ENCODE measurements at places on chromosomes 3 and 15.

DNA sequence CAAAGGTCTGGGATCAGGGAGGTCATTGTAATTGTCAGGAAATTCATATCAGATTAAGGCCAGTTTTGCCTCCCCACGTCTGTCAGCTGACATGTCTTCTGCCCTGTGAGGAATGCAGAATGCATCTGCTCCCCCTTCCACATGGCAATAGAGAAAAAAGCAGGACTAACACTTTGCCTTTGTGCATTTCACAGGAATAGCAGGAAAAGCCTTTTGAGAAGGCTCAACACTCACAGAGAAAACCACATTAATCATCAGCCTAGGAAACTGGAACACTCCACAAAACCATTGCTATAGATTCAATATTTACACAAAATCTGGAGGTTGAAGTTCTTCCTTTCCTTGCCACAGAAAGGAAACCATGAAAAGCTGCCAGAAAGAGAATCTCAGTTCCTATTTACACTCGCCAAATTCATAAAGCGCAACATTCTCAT, 165.2 kb upstream of the HES1 start:
- DNase-seq: no peak

- peak; percentile 83 for DNase-seq
These were observed 18.7 kb upstream of the P2RY12 start for GRCh38 chr3:151403246-151403645.

DNA sequence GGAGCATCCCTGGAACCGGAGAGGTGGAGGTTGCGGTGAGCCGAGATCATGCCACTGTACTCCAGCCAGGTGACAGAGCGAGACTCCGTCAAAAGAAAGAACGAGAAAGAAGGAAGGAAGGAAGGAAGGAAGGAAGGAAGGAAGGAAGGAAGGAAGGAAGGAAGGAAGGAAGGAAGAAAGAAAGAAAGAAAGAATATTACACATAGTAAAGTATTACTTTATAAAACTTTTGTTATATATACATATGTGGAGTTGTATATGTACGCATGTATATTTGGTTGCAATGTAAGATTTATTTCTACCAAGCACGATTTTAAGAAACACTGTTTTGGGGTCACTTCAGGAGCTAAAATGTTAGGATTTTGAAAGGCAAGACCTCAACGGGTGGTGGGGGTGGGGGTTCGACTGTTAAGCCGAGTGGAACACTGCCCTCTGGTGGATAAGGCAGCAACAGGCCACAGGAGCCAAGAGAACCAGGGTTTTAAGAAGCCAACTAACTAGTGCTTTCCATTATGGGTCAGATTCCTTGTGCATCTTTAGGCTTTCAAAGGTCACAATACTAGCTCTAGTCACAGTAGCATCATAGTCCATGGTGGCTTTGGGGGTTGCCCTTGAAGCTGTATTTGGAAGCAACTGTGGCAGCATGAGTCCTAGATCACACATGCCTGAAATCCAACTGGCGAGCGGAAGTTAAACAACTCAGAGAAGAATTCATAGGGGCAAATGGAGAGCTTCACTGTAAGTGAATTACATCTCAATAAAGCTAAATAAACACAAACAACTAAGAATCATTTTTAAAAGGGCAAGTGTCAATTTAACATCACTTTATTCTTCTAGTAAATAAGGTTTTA, 22.5 kb downstream of the GLB1 start:
- DNase-seq: peak; percentile 81

DNA sequence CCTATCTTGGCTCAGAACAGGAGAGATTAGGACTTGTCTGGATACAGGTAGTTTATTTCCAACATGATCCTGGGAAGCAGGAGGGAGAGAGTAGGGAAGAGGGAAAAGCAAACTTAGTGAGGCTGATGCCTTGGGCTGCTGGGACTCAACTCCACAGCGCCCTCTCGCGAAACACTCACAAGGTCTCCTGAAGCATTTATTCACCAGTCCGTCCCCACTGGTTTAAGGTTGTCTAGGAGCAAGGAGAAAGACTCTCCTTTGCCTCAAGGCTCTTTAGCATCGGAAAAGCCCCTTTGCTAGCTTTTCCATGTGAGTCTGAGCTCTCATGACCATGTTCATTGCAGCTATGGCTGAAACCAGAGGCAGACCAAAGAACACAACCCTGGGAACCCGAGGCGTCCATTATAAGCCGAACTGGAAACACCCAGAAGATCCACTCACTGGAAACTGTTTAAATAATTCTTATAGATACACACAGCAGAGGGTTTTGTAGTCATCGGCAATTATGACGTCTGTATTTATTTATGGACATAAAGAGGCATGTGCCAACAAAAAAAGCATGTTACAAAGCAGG, 244.5 kb downstream of the CD47 start:
- peak; percentile 79 for DNase-seq

DNA sequence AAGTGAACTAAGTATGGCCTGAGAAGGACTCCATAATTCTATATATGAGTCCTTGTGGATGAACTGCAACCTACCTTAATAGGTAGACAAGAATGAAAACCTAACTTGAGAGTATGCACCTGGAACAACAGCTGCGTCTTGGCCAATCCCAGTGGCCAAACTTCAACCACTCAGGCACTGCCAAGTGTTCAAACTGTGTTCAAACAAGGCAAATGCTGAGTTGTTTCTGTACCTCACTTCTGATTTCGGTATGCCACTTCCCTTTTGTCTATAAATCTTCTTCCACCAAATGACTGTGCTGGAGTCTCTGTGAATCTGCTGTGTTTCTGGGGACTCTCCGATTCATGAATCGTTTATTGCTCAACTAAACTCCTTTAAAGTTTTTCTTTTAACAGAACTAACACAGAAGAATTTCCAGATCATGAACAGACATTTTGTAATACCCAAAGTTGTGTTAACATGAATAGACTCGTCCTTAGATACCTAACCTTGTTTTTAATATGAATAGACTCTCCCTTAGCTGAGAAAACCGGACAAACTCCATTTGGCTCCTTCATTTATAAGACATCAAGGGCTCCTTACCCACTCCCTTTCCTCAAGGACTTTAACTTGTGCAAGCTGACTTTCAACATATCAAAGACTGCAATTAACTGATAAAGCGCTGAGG, 4.1 kb downstream of the ZNF717 start:
- no peak for DNase-seq

DNA sequence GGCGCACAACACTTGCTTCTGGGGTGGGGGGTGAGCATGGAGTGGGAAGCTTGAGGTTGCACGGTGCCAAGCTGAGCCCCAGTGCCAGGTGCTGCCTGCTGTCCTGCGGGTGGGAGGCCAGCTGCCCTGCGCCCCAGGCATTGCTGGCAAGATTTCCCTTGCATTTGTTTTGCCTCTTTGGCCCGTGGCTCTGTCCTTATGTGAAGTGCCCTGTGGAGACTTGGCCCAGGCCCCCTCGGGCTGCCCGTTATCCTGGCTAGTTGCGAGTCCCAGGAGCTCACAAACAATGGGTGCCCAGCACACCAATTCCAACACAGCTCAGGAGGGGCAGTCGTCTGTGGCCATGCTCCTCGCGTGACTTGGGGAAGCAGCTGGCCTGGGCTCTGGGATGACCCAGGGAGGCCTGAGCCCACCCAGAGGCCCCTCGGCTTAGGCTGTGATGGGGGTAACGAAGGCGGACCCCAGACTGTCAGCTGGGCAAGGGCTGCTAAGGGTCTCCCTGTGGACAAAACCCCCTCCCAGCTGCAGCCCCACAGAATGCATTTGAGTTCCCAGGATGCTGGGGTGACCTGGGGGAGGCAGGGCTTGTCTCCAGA, 5.9 kb downstream of the C3orf22 start:
- DNase-seq: no peak

GRCh38 chr15:96052572-96053030, 277.9 kb upstream of the NR2F2 start:
- no peak for DNase-seq

GRCh38 chr3:148735597-148735996, 37.9 kb downstream of the AGTR1 start:
- peak; percentile 39 for DNase-seq

GRCh38 chr15:80550908-80551260, 144.2 kb upstream of the ABHD17C start:
- peak; percentile 62 for DNase-seq

DNA sequence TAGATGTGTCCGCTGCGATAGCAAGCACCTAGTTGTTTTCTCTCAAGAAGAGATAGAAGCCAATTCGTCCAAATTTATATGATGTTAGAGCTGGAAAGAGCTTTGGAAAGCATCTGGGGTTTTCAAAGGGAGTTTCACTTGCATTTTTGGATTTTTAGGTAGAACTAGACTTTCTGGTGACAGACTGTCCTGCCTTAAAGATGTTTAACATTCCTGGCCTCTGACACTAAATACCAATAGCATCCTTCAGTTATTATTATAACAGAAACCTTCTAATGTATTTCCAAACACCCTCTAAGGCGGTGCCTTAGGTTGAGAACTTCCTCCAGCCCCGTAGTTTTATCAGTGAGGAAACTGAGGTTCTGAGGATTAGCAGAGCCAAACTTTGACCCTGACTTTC, 305.3 kb downstream of the SATB1 start:
- peak; percentile 25 for DNase-seq

DNA sequence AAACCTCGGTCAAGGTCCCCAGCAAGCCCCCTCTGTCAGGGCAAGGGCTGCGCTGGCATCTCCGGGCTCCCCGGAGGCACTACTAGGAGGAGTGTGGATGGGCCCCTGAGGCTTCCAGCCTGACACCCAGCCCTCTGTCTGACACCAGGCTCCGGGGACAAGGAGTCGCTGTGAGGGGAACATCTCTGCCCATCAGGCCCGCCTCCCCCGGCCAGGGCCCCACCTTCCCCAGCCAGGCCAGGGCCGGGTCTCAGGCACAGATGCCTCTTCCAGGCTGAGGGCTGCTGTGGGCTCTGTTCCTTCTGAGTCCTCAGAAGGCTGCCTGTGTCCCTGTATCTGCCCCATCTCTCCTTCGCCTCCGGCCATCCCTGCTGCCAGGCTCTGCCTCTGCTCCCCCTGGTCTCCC, 15.8 kb downstream of the CSPG4 start:
- no peak for DNase-seq

DNA sequence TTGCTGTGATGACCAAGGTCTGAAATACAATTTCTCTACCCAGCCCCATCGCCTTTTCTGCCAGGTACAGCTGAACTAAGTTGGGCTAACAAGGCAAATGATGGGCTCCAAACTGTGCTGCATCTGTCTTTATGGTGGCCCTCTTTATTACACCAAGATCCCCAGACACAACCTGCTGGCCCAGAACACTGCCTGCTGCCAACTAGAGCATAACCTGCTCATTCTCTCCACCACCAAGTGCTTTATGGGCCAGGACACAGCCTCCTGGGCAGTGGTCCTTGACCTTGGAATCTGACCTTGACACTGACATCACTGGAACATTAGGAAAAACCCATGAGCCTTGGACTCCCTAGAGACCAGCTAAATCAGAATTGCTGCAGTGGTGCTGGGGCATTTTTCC, 3.3 kb downstream of the LINS1 start:
- DNase-seq: no peak

DNA sequence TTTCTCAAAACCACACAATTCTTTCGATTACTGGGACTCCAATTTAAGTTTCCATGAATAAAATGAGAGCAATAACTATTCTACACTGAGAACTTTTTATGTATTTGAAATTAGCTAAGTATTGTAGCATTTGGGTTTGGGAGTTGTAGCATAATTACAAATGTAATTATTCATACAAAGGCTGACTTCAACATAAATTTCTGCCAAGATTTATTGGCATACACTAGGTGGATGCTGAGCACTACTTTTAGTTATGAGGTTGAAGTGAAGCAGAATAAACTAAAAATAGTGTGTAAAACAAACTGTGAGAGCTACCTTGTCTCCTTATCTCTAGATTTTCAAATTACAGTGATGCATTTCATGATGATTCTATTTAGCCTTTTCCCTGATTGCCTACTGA, 516.1 kb downstream of the ZNF385D start:
- DNase-seq: no peak

DNA sequence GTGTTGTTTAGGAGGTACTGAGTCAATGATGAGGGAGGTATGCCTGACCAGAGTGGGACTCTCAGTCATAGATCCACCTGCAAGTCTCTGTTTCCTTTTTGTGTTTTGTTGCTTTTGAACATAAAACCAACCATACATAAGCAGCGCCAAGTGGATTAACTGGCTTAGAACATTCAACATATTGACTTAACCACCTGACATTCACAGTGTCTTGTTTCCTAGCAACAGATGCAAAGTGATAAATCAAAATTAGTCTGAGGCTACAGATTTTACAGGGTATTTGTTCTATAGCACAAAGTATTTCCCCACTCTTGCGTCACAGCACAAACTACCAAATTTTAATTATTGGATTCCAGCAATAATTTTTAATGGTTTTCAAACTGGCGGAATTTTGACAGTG, 283.8 kb downstream of the BBX start:
- DNase-seq: no peak

- peak; percentile 38 for DNase-seq
These were observed 37.7 kb upstream of the PRR20G start for GRCh38 chr3:127325629-127325961.

- DNase-seq: no peak
These were observed 1361.4 kb downstream of the ROBO1 start for GRCh38 chr3:78406396-78406795.

- DNase-seq: no peak
These were observed 59.8 kb downstream of the SH3BP5 start for GRCh38 chr3:15272426-15273196.

GRCh38 chr3:3798631-3799113, 559 bp upstream of the LRRN1 start:
- peak; percentile 12 for DNase-seq

GRCh38 chr3:101825904-101826445, 23.3 kb upstream of the NFKBIZ start:
- DNase-seq: peak; percentile 71

- DNase-seq: no peak
These were observed 23.1 kb downstream of the SLC24A5 start for GRCh38 chr15:48143856-48144255.

GRCh38 chr15:56838085-56838484, 80.4 kb upstream of the TCF12 start:
- no peak for DNase-seq

- DNase-seq: peak; percentile 58
These were observed 23.4 kb upstream of the PLOD2 start for GRCh38 chr3:146184241-146185015.

- DNase-seq: peak; percentile 71
These were observed 126.5 kb upstream of the THBS1 start for GRCh38 chr15:39454189-39454986.

DNA sequence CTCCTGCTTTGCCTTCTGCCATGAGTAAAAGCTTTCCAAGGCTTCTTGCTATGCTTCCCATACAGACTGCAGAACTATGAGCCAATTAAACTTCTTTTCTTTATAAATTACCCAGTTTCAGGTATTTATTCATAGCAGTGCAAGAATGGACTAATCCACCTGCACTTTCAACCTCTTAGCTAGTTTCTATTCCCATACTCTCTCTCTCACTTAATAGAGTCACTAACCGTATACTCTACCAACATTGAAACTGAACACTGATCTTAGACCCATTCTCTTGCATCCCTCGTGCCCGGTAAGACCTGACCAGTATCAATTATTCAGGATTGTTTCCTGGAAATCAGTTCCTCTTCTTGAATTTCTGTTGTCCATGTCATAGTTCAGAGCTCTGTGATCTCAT, 92.7 kb upstream of the TMC3 start:
- no peak for DNase-seq

- peak; percentile 68 for DNase-seq
These were observed 2.8 kb downstream of the FURIN start for GRCh38 chr15:90871139-90871715.

GRCh38 chr15:29043736-29044502, 158.1 kb downstream of the APBA2 start:
- DNase-seq: no peak

GRCh38 chr15:33150431-33150941, 44.0 kb downstream of the FMN1 start:
- no peak for DNase-seq

- no peak for DNase-seq
These were observed 180.5 kb upstream of the TRIM42 start for GRCh38 chr3:140497331-140497730.
